ENCODE measurements at places on chromosomes 1 and 21. TPM values are rescaled to one million over a fixed set of nuclear protein-coding genes. Genes with fewer than 3 reads are reported as not detected.

Gene PTPRF
- total RNA-seq, result 98.5 TPM

Gene SMAP2
- total RNA-seq, result 21.3 TPM

Gene GJB5
- not detected for total RNA-seq

Gene ADGRL4
- 22.1 TPM for total RNA-seq

Gene NUP210L
- total RNA-seq, result not detected

Gene NES
- total RNA-seq, result 34.3 TPM

Gene TCEA3
- total RNA-seq, result 2.5 TPM

Gene PATJ
- total RNA-seq, result 2.5 TPM

Gene LCE2B
- total RNA-seq, result not detected

Gene STIL
- total RNA-seq, result 5.7 TPM

Gene ATP6V1G3
- total RNA-seq, result not detected

Gene GUCA2A
- total RNA-seq, result not detected

Gene SPRR2A
- not detected for total RNA-seq

Gene TLR5
- total RNA-seq, result 0.08 TPM

Gene TPRG1L
- 14.4 TPM for total RNA-seq

Gene MYOG
- 22.8 TPM for total RNA-seq

Gene C1orf94
- not detected for total RNA-seq

Gene ITLN1
- not detected for total RNA-seq

Gene PPIH
- 51.3 TPM for total RNA-seq

Gene CYYR1
- total RNA-seq, result 1.4 TPM

Gene LDLRAD1
- not detected for total RNA-seq

Measured in epithelial cell of alveolus of lung (primary cell).